ENCODE measurements at places on chromosomes 2 and 18.

DNA sequence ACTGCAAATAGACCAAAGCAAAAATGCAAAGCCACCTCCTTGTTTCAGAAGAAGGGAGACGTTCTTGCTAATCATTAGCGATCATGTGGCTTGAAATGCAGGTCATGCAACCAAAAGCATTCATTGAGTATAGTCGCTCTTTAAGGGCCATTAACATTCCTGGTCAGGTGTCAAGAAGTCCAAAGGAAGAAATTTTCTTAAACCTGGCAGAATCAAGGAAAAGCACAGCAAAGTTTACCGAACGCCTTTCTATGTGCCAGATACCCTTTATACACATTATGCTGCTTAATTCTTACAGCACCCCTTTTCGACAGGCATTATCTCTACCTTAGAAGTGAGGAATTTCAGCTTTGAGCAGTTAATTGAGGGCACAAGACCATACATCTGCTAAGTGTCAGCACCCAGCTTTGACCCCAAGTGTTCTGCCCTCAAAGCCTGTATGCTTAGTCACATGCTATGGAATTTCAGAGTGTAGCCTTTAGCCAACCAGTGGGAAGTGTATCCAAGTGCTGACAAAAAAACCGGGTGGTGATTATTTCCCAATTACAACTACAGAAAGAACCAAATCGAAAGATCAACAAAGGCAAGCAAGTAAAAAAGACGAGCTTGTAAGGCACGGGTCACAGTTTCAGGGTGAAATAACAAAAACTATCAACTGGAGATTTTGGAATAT, 70.8 kb downstream of the EPHA4 start:
- DNase-seq = no peak

- no peak for DNase-seq
Measured at GRCh38 chr2:188599140-188599539, 307.5 kb downstream of the GULP1 start.

DNA sequence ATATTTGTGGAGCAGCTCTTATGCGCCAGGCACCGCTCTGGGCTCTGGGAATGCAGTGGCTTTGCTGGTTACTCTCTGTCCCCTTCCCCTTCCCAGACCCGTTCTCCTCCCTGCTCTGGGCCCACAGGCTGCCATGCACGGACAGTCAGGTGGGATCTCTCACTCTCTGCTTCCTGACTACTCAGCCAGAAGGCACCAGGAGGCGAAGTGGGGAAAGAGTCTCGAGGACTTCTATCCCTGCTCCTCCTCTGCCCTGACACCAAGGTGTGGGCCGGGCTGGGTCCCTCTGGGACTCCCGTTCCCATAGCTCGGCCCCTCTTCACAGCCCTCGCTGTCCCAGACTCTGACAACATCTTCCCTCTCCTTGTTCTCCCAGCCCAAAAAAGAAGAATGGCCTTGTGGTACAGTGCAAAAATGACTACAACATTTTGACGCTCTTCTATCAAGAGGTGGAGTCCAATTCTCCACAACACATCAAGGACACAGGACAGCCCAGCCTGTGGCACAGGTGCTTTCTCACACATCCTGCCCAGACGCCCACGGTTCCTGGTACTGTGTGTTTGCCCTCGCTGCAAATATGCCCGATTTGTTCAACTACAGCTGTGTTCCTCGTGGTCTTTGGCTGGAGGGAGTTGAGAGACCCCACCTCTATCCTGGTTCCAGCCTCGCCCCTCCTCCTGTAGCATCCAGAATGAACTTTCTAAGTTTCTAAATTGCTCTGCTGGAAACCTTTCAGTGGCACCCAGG, 14.0 kb upstream of the DUSP2 start:
- DNase-seq = no peak

DNA sequence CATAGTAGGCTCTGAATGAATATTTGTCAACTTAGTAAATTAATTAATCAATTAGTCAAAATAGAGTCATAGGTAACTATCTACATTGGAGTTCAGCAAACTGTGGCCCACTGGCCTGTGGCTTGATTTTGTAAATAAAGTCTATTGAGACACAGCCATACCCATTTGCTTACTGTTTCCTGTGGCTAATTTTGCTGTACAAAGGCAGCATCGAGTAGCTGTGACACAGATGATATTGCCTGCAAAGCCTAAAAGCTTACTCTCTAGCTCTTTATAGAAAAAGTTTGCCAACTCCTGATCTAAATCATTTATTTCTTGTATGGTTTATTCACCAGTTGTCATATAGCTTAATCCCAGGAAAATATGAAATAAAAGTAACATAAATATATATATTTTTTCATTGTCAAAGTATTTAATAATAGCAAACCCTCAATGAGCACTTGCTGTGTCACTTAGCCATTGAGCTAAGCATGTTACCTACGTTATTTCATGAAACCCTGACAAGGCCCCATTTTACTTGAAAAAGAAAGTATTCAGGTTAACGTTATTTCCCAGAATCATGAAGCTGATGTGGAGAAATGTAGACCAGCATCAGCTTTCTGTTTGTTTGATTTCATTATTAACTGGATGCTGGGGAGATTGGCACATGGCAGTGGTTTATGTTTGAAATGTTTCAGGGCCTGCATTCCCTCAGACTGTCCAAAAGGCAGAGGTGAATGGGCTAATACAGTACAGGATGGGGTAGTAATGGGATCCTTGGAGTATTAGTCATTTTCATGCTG, 69.6 kb downstream of the ICOS start:
- no peak for DNase-seq

GRCh38 chr2:113081488-113082210, 13.9 kb downstream of the IL1F10 start:
- DNase-seq = no peak

DNA sequence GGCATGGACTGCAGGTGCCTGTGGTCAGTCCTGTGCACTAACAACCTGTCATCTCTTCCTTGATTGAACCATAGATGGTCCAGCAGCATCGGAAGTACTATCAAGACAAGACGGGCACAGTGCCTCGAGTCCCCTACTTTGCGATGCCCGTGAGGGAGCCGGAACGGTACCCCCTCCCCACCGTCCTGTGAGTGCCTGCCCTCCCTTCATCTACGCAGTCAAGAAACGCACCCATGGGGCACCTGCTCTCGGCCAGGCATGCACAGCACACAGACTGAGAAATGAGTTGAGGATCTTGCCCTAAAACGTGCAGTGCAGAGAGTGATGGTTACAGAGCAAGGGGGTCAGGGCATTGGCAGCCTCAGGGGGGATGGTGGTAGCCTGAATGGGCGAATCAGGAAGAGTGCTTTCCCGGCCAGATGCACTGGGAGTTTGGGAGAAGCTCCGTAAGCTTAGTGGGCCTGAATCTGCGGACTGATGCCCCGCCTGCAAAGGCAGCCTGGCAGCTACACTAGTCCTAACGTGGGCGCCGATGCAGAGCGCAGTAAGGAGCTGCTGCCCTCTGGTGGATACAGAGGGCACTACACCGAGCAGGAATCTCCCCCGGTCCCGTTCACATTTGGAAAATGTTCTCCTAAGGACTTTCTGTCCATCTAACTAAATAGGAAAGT, 63.6 kb downstream of the CIB4 start:
- DNase-seq = peak; percentile 84

DNA sequence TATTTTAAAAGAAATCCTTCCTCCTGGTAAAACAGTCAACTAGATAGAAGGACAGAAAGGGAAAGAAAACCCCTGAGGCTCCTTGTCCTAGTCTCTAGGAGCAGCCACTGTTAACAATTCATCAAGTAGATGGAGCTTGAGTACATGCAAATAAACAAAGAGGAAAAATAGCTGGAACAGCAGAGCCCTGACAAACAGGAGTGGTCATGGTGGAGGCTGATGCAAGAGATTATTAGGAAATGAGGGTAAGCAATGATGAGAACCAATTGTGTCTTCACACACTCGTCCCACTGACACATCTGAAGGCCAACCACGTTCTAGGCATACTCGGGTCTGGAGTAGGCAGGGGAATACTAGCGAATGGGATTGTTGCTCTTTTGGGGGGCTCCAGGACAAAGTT, 9.2 kb downstream of the DLGAP1 start:
- DNase-seq = no peak

DNA sequence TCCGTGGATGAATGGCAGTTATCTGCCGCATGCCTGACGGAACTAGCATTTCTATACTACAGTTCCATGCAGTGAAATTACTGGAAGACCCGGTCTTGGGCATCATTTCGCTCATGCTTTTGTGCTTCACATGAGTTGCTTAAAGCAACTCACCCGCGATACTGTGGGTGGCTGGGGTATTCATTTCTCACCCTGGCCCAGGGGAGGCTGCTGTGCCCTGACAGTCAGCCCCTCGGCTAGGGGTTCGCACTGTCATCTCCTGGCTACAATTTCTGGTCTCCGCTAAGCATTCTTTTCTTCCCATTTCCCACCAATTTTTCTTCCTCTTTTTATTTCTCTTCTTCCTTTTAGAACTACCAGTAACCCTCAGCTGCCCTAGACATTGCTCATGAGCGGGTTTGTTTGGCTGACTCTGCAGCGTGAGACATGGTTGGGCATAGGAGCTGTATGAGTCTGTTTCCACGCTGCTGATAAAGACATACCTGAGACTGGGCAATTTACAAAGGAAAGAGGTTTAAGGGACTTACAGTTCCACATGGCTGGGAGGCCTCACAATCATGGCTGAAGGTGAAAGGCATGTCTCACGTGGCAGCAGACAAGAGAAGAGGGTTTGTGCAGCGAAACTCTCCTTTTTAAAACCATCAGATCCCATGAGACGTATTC, 16.5 kb upstream of the CNDP2 start:
- no peak for DNase-seq

- no peak for DNase-seq
Measured at GRCh38 chr18:61854578-61855448, 38.0 kb downstream of the RNF152 start.

- DNase-seq = no peak
Measured at GRCh38 chr2:160695402-160696086, 201.9 kb upstream of the RBMS1 start.

DNA sequence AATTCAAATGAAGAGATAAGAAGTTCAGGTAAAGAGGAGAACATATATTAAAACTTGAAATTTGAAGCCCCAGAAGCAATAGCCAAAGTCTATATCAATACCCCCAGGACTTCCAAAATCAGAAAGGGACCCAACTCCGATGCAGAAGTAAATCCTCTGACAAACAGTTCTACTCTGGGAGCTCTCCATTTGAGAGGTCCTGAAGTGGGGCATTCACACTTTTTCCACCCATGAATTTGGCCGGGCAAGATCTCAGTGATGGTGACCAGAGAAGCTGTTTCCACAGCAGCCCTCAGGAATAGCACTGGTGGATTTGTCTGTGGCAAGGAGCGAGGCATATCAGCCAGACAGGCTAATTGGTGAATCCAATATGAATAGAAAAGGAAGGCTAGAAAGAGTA, 313.6 kb upstream of the MC4R start:
- DNase-seq = no peak

DNA sequence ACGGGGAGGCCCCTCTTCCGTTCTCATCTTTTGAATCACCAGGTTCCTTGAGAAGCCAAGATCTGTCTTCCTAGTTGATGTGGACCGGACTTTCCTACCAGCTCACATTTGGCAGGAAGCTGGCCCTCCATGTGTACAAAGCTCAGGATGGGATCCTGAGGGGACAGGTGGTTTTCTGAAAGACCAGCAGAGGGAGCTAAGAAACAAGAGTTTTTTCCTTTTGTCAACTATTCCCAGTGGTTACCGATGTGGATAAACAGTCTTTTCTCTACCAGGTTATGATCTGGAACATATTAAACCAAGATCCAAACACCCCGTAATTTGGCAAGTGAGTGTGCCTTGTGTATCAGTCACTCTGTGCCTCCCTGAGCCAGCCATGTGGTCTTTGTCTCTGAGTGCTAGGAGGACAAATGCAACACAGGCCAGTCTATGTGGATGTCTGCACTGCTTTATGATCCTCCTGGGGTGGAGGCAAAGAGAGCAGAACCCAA, 25.1 kb upstream of the ARHGAP25 start:
- DNase-seq = peak; percentile 19

GRCh38 chr2:239566995-239567568, 166.3 kb upstream of the HDAC4 start:
- DNase-seq = no peak

- DNase-seq = peak; percentile 22
Measured at GRCh38 chr18:3603421-3604234, 153.7 kb downstream of the TGIF1 start.

DNA sequence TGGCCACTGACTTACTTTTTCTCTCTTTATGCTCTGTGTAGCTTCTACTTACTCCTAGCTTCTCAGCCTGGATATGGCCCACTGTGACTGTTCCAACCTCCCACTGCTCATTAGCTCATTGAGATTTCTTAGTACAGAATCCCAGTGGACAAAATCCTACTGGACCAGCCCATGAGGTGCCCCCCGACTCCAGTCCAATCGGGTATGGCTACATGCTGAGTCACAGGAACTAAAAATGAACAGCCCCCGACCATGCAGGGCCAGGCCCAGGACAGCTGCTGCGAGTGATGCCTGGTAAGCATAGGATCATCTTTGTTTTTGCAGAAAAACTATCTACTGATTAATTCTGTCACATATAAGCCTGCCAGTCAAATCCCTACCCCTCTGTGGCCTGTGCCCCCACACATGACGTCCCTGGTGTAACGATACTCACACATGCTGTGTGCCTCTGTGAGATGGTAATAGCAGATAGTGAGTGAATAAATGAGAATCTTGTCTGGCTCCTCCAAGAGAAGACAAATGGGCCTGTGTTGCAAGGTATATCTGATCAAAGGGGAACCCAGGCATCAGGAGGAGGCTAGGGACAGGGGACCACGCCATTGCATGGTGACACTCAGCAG, 85.9 kb upstream of the KLF7 start:
- DNase-seq = no peak

- DNase-seq = no peak
Measured at GRCh38 chr2:12433626-12433990, 283.1 kb upstream of the TRIB2 start.

- no peak for DNase-seq
Measured at GRCh38 chr2:237633061-237633561, 5.7 kb downstream of the LRRFIP1 start.

DNA sequence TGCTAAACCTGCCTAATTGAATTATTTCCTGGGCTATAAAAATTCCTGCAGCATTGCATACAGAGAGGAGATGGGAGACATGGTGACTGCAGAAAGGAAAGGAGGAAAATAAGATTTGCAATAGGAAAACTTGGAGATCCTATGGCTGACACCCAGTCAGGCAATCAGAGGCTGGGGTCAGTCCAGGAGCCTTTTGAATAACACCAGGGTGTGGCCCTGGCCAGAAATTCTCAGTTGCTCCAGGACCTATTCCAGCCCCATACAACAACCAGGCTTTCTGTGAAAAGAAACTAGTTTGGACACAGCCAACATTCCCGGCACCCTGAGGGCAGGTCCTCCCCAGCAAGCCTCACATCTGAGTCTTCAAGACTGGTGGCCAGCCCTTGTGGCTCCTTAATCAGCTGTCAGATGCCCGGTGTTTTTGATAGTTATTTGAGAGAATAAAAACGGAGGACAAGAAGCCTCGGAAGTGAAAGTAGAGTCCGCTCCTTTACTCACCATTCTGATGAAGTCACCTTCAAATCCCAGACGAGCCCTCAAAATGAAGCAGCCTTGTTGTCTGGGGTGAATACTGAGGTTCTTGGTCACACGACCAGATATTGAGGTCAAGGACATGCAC, 31.1 kb upstream of the GMCL1 start:
- DNase-seq = no peak

Data from endothelial cell (in vitro differentiated cells).